Immature natural killer cell (primary cell): ENCODE measurements at places on chromosomes 7 and 10. TPM values are rescaled to one million over a fixed set of nuclear protein-coding genes. Genes with fewer than 3 reads are reported as not detected.
A peak's percentile ranks its signal among the peaks of the same experiment; 100 is the strongest.

DNA sequence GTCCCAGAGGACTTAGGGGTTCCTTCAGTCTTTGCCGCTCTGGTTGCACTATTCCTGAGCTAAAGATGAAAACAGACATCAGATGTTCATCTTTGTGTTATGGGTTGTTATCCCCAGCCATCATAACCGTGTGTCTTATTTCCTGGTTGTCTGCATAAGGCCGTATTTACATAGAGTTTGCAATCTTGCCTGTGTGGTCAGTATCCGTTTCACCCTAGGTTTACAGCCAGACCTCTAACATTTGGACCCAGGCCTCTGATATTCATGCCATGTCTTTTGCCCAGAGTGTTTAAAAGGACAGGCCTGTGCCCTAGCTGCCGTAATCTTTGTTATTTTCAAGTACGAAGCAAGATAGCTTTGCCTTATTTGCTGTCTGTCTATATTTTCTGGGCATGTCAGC lies 26.6 kb downstream of the LRRC4 start:
- H3K36me3 ChIP-seq, result peaks cover 6% of the 10 kb centered on the region
- no peak overlapping the region for H3K4me3 ChIP-seq

DNA sequence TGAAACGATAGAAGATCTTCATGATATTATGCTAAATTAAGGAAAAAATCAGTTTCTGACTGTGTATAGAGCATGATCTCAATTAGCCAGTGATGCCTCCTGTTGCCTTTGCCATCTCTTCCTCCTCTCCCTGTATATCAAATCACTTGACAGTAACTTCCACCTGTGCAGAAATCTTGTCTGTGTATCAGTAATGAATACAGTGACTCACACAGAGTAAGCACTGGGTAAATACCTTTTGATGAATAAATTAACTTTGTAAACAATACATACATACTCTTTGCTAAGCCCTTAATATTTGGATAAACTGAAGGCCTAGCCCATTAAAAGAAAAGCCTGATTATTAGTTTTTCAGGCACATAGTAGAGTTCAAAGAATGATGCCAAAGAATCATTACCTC lies 610.6 kb upstream of the NRP1 start:
- H3K27me3 ChIP-seq, result no peaks in the 10 kb centered on the region
- DNase-seq, result no peak
- H3K4me1 ChIP-seq, result no peaks in the 10 kb centered on the region
- no peak overlapping the region for H3K4me3 ChIP-seq
- no peak overlapping the region for H3K27ac ChIP-seq

GRCh38 chr7:142523821-142524460 lies 225.3 kb upstream of the PRSS1 start:
- H3K36me3 ChIP-seq, result peaks cover 11% of the 10 kb centered on the region
- H3K4me3 ChIP-seq, result no peak overlapping the region
- no peak overlapping the region for H3K27ac ChIP-seq
- no peak for DNase-seq
- H3K27me3 ChIP-seq, result peaks cover 3% of the 10 kb centered on the region
- H3K4me1 ChIP-seq, result no peaks in the 10 kb centered on the region

DNA sequence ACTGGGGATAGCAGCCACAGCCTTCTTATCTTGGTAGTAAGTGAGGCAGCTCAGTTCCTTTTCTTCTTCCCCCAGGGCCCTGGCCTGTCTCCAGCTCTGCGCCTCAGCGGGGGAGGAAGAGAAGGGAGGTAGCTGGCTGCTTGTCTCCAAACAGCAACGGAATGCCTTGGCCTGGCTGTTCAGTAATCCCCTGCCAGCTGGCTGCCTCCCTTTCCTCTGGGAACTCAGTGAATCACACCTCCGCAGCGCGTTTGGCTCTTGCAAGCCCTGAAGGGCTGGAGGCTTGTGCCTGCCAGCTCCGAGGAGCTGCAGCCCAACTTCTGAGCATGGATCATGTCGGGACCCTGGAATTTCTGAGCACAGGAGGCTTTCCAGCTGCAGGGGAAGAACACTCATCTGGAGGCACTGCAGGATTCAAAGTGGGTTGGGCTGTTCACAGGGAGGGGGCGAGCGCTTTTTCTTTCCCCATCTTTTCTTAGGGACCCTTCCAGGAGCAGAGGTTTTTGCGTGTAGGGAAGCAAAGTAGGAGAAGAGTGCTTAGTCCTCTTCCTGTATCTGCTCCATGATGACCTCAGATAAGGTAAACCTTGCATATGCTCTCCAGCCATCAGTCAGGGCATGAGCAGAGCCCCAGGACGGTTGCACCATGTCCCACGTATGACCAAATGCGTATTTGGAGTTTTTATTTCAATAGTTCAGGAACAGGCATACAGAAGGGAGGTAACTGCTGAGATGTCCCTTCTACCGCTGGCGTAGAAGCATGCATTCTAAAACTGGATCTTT lies 253.2 kb upstream of the INHBA start:
- DNase-seq, result no peak
- no peak overlapping the region for H3K27ac ChIP-seq
- peaks cover 7% of the 10 kb centered on the region for H3K27me3 ChIP-seq
- H3K4me1 ChIP-seq, result no peaks in the 10 kb centered on the region

- no peak for DNase-seq
- no peak overlapping the region for H3K4me3 ChIP-seq
- H3K27me3 ChIP-seq, result peaks cover 6% of the 10 kb centered on the region
- no peaks in the 10 kb centered on the region for H3K36me3 ChIP-seq
Observed at GRCh38 chr7:45713669-45714520, 139.7 kb downstream of the ADCY1 start.

DNA sequence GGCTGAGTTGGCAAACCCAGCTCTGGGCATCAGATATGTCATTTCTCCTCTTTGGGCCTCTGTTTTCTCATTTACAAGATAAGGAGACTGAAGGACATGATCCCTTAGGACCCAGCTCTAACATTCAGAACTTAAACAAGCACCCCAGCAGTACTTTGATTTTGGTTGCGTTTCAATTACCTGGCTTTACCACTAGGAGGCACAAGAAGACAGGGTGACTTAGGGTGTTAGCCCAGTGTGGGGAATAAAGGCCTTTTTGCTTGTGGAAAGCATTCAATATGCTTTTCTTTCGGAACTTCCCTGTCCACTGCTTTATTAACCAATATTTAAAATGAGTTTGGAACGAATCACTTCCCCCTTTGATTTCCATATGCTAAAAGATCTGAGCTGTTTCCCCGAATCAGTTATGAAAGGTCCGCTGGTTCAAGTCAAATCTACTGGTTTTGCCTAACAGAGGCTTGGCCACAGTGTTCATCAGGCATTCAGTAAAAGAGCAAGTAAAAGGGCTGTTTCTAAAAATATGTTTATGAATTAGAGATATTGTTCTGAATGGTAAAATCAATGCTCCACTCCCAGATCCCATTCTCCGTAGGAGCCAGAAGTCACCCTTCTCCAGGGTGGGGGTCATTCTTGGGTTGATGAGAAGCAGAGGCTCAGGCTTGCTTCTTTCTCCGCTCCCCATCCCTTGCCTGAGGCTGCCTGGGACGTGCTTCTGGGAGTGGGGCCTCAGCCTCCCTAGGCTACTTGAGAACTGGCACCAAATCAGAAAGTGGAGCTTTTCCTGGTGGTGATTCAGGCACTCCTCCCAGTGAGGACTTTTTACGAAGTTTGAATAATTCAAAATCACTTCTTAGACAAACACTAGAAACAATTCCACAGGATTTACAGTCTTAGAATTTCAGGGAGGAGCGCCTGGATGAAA lies 105.5 kb downstream of the MYOF start:
- peak; percentile 65 for DNase-seq
- H3K4me1 ChIP-seq, result no peaks in the 10 kb centered on the region
- no peak overlapping the region for H3K27ac ChIP-seq
- H3K36me3 ChIP-seq, result no peaks in the 10 kb centered on the region
- H3K4me3 ChIP-seq, result no peak overlapping the region

DNA sequence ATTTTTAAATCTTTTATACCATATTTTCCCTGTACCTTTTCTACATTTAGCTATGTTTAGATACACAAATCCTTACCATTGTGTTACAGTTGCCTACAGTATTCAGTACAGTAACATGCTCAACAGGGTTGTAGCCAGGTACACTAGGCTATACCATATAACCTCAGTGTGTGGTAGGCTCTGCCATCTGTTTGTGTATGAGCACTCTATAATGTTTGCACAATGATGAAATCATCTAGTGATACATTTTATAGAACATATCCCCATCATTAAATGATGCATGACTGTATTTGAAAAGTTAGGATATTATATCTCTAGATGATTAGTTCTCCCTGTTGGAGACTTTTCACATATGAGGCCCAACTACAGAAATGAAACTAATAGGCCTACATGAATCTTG lies 188.6 kb downstream of the STK31 start:
- H3K27ac ChIP-seq, result no peak overlapping the region
- no peak overlapping the region for H3K4me3 ChIP-seq
- peaks cover 4% of the 10 kb centered on the region for H3K27me3 ChIP-seq
- H3K36me3 ChIP-seq, result no peaks in the 10 kb centered on the region

DNA sequence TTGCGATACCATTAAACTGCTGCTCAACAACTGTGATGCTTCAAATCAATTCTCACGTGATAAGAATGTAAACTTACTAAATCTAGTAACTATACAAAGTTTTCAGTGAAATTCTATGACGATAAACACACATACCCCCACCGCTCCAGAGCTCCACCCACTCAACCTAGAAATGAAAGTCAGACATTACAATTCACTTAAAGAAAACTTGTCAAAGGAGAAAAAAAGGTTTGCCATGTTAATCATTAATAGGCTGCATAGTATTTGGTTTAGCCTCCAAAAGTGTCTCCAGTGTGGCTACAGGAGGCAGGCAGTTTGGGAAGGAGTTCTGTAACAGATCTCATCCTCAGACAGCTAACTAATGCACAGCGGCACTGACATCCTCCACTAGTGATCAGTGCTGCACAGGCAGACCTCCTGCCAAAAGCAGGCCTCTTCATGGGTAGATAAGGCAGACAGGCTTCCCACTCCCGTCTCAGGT lies 3.1 kb downstream of the HERPUD2 start:
- H3K4me3 ChIP-seq, result peak overlapping the region; percentile 93
- DNase-seq, result peak; percentile 28
- H3K27ac ChIP-seq, result peak overlapping the region; percentile 88
- peaks cover 16% of the 10 kb centered on the region for H3K27me3 ChIP-seq
- H3K36me3 ChIP-seq, result no peaks in the 10 kb centered on the region
- H3K4me1 ChIP-seq, result peaks cover 91% of the 10 kb centered on the region

GRCh38 chr10:101138788-101139420 lies 7.8 kb downstream of the TLX1 start:
- H3K4me3 ChIP-seq, result no peak overlapping the region
- H3K36me3 ChIP-seq, result no peaks in the 10 kb centered on the region
- peaks cover 54% of the 10 kb centered on the region for H3K27me3 ChIP-seq
- peaks cover 5% of the 10 kb centered on the region for H3K4me1 ChIP-seq
- no peak for DNase-seq

SPDYE2B gene
- not detected for polyA plus RNA-seq

TSPAN33 gene
- polyA plus RNA-seq, result 6.9 TPM

ANXA8 gene
- polyA plus RNA-seq, result 0.23 TPM
